ENCODE measurements at places on chromosomes 6 and 20.

- DNase-seq = peak; percentile 11
These were observed 107.3 kb downstream of the UST start for GRCh38 chr6:148854096-148854495.

- DNase-seq = no peak
These were observed 27.9 kb upstream of the PLCB4 start for GRCh38 chr20:9040863-9041524.

DNA sequence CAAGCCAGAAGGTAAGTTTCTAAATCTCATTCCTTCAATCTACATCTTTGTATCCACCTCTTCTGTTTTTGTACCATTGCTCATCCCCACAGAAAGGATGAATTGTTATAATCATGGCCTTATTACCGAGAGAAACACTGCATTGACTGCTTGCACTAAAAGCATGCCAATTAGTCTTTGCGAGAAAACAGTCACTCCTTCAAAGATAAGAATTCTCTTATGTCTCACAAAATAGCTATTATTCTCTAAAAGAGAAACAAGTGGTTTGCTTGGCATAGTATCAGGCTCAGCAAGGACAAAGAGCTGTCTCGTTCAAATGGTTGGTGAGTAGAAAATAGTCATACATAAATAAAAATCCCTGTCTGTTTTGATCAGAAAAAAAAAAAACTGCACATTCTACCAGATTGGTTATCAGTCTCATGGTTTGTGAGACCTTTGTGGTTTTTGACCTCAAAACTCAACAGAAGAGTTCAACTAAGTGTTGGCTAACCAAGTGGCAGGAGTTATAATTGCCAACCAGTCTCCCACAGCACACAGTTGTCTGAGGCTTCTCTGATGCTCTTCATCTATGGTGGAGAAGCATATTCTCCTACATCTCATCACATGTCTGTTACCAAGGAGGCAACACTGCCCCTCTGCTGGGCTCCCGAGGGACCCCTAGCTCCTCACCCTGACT is 35.1 kb upstream of the ARMH2 start:
- DNase-seq = no peak

- DNase-seq = no peak
These were observed 54.2 kb upstream of the OPRM1 start for GRCh38 chr6:153984811-153985210.

GRCh38 chr6:14775528-14775927 is 470.3 kb upstream of the JARID2 start:
- no peak for DNase-seq

DNA sequence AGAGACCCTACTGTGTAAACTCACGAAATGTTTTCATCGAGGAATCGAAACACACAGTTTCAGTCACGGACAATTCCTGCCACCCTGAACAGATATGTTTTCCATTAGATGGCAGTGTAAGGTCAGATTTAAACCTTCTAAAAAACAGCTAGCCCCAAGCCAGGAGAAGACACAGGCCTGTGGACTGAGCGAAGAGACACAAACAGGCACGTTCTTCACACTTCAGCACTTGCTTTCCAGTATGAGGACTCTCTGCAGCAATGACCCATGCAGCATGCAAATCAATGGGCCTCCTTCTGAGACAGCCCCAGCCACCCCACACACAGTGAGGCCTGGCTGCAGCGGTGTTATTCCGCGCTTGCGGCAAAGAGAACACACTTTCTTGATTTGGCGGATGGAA is 31.9 kb downstream of the HUS1B start:
- peak; percentile 43 for DNase-seq

DNA sequence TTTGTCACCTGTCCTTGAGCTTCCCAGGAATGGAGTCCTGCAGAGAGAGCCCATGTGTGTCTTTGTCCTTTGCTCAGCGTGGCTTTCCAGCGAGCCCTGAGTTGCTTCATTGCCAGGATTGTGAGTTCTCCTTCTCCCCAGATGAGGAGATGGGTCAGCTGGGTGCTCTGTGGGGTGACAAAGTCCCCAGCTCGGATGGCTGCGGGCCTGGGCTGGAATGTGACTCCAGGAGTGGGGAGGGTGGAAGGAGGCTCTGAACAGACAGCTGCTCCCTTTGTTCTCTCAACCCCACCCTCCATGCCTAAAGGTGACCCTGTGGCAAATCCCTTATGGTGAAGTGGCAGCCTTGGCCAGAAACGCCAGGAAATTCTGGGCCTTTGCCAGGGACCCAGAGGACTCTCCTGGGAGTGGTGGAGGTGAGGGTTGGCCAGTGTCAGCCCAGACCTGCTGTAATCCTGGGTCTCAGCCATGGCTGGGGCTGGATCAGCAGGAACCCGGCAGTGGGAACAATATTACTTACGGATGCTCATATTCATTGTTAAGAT is 44.4 kb upstream of the CST5 start:
- DNase-seq = no peak

DNA sequence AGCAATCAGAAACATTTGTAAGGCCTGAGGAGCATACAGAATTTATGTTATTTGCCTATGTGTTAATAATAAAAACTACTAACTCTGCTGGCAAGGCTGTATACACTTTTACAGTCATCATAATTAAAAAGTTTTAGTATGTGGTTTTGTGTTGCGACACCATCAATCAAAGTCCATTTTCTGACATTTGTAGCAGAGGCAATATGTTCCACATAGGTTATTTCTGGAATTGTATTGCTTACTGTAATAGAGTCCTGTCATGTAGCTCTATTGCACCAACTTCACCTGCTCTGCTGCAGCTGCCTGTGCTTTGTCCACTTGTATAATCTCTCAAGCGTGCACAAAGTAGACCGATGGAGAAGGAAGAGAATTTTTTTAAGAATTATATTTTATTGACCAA is 501.8 kb downstream of the HACE1 start:
- DNase-seq = no peak

GRCh38 chr6:42225029-42225339 is 7.3 kb upstream of the MRPS10 start:
- DNase-seq = no peak
